ENCODE measurements at places on chromosomes 6 and 20.

DNA sequence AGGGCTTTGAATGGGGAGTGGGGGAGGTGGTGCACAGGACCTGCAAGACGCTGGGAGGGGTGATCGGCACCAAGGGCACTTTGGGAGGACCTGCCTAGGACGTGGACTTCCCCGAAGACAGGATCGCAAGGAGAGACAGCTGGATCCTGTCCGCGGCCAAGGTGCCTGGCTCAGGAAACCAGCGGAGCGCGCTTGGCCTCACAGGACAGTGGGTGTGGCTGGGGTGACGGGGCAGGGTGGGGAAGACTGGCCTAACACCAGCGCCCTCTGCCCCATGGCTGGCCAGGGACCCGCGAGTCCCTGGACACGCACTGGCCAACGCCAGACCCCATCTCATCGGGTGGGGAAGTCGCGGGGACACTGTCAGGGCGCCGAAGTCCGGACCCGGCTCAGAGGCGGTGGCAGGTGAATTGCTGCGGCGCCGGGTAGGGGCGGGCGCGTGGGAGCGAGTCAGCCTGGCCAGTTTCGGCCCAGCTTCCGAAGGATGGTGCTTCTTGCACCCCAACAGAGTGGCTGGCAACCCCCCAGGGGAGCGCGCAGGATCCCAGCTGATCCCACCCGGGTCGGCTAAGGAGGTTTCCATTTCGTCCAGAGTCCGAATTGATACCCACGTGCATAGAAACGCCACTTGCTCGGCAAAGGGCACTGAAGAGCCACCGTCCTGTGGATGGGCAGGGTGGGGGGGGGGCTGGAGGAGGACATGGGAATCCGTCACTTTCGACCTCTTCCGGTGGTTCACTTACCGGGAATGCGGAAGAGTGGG is 785 bp upstream of the THBD start:
- peak; percentile 80 for DNase-seq

- no peak for DNase-seq
Measured at GRCh38 chr6:155628306-155628705, 172.7 kb upstream of the NOX3 start.

DNA sequence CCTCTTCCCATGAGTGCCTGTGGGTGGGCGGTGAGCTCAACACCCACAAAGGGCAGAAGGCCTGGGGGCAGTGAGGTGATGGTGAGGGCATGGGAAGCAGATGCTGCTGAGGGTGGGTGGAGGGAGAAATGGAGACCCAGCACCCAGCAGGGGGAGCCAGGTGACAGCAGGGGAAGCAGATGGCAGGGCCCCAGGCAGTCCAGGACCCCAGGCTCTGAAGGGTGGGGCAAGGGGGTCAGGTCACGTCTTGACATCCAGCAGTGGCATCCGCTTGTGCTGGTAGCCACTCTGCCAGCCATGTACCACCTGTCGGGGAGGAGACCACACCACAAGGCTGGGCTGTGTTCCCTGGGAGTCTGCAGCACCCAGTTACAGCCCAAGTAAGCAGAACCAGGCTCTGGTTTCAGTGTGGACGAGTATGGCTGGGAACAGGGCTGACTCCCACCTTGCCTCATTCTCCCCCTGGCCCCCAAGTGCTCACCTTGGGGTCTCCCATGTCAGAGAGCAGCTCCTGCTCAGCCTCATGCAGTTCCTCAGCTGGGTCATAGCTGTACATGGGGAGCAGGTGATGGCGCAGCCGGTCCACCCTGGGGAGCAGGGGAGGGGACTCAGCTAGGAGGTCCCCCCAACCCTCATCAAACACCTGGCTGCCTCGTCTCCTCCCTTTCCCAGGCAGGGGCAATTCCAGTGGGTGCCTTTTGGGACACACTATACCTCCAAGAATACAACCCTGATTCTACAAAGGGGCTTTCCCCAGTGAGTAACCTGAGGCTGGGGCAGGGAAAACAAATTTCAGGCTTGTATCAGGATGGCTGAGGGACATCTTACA is 2.0 kb downstream of the SMIM29 start:
- peak; percentile 89 for DNase-seq

- no peak for DNase-seq
Measured at GRCh38 chr20:19511931-19512330, 246.1 kb upstream of the RIN2 start.

GRCh38 chr6:164898412-164898811 is 411.0 kb downstream of the C6orf118 start:
- DNase-seq = no peak

GRCh38 chr6:170344631-170345576 is 38.3 kb downstream of the FAM120B start:
- DNase-seq = peak; percentile 74

GRCh38 chr6:125678601-125679000 is 70.8 kb upstream of the HEY2 start:
- DNase-seq = no peak

DNA sequence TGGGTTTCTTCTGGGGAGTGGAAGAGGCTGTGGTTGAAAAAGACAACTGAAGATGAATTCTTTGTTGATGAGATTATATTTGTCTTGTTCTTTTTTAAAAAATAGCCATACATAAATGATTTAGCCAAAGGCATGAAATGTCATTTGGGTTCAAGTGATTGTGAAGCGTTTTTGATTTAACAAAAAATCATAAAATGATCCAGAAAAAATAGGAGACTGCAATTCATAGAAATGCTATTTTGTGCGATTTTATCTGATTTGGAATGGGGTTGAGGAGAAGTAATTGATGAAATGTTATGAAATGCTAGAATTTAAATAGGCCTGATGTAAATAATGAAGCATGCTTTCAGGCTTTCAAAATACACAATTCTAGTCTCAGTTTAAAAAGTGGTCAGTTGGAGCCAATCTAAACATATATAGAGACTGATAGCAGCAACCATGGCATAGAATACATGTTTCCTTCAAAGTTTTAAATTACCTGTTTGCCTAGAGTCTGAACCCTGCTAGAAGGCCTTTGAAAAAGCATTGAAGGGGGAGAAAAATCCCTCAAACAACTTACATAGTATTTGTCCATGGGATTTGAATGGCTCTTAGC is 21.8 kb downstream of the PFDN4 start:
- DNase-seq = peak; percentile 19

- peak; percentile 73 for DNase-seq
Measured at GRCh38 chr6:148671085-148671484, 75.7 kb upstream of the UST start.

DNA sequence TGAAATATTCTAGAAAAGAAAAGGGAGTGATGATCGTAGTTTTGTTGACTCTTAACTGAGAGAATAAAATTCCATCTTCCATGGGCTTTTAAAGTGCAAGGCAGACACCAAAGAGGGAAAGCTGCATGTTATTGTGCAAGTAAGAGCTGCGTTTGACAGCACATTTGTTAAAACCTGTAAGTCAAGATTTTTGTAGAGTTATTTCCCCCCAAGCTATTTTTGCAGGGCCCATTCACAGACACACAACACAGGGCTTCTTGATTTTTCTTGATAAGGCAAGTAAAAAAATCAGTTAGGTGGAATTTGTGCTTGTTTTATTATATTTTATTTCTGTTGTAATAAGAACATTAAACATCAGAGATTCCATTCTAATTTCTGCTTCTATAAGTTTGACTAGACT is 13.8 kb downstream of the CFAP206 start:
- no peak for DNase-seq

GRCh38 chr6:144335311-144335861 is 50.3 kb downstream of the UTRN start:
- no peak for DNase-seq

GRCh38 chr6:168837254-168838036 is 396.5 kb downstream of the SMOC2 start:
- no peak for DNase-seq

DNA sequence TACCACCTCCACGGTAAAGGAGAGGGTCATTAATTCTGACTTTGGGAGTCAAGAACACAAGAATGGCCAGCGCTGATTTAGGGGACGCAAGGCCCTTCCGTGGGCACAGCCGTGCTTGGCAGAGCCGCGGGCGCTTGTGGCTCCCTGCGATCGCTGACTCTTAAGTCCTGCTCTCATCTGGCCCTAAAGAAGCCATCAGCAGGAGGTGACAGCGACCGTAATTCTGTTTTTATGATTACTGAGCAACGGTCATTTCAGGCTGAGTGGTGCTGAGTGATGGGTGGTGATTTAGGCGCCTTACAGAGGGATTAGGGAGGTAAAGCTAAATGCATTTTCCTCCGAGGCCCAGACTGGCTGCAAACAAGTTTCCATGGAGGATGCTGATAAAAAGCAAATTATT is 364.6 kb upstream of the SULF2 start:
- DNase-seq = no peak

- DNase-seq = no peak
Measured at GRCh38 chr6:18343741-18344140, 43.4 kb upstream of the RNF144B start.

- DNase-seq = no peak
Measured at GRCh38 chr6:382883-383810, 8.4 kb upstream of the IRF4 start.

- DNase-seq = no peak
Measured at GRCh38 chr6:139448051-139448649, 73.7 kb upstream of the CITED2 start.

- DNase-seq = peak; percentile 96
Measured at GRCh38 chr20:44909872-44910689, at the start of gene PABPC1L. PABPC1L (plus strand) TSS chr20:44910060; CDS start chr20:44910144, 84 bp downstream.

- no peak for DNase-seq
Measured at GRCh38 chr6:122651604-122652003, 41.4 kb downstream of the PKIB start.

- peak; percentile 46 for DNase-seq
Measured at GRCh38 chr6:35088281-35089215, 52.6 kb downstream of the TCP11 start.

- no peak for DNase-seq
Measured at GRCh38 chr6:157020398-157020797, 243.2 kb downstream of the ARID1B start.

DNA sequence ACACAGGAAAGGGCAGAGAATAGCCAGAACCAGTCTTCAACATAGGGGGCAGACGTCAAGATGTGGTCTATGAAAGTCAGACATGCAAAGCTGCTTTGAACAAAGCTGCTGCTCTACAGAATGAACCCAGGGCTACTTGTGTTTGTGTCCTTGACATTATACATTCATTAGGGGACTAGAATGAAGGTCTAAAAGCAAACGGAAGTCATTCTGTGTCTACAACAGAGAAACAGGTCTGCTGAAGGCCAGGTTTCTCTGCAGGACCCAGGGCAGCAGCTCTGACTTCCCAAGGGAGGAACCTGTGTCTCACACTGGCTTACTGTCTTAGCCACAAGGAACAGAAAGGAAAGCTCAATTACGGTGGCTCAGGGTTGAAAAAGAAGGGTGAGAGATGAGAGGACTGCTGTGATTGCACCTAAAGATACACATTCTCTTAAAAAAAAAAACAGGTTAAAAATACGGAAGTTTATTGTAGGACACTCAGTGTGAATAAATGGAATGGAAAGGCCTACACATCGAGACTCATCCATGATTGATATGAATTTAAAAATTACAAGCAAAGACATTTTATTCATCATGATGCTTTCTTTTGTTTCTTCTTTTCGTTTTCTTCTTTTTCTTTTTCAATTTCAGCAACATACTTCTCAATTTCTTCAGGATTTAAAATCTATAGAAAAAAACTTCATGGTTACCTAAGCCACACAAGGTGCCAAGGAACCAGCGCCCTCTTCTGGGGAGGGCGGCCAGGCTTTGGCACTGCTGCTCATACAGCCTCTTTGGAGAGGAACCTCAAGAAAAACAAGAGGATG is 6.7 kb downstream of the PSMA7 start:
- peak; percentile 89 for DNase-seq

DNA sequence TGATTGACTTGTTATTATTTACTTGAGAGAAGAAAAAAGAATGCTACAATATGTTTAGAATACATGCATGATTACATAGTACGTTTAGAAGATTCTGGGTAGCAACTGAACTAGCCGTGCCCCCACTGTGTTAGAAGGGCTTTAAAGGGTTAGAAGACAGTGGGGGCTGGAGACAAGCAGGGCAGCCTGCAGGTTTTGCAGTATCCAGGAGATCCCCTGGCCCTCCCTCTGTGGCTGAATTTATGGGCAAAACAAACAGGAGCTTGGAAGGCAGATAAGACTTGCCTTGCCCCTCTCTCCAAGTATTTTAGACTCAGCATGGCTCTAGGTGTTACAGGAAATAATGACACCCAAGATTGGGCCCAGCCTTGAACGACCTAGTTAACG is 179.2 kb downstream of the CLIC5 start:
- DNase-seq = no peak

DNA sequence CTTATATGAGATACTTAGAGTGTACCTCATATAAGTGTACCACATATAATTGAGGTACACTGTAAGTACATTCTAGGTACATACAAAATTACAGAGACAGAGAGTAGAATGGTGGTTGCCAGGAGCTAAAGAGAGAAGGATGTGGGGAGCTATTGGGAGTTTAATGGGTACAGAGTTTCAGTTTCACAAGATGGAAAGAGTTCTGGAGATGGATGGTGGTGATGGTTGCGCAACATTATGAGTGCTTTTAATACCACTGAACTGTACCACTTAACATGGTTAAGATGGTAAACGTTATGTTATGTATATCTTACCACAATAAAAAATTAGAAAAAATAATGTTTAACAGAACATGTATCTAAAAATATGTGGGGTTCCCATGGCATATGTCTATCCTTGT is 69.4 kb downstream of the PRND start:
- DNase-seq = no peak

DNA sequence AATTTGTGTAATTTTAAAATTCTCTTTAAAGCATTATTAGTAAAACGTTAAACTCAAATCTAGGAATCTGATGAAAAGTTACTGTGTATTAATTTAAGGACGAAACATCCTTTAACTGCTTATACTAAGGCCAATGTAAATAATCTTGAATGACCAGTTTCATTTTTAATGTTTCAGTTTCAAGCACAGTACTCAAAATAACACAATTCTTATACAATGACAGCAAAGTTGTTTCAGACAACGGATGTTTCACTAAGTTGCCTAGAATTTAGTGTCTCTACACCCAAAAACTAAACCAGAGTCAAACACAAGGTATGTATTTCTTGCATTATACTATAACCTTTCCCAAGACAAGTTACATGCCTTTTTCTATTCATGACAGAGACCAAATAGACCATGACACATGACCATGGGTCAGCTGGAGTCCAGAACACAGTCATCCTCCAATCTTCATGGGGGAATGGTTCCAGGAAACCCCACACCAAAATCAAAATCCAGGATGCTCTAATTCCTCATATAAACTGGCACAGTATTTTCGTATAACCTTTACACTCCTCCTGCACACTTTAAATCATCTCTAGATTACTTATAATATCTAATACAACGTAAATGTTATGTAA is 7.7 kb downstream of the PHIP start:
- DNase-seq = no peak

GRCh38 chr20:34755367-34755766 is 51.2 kb downstream of the TP53INP2 start:
- no peak for DNase-seq

DNA sequence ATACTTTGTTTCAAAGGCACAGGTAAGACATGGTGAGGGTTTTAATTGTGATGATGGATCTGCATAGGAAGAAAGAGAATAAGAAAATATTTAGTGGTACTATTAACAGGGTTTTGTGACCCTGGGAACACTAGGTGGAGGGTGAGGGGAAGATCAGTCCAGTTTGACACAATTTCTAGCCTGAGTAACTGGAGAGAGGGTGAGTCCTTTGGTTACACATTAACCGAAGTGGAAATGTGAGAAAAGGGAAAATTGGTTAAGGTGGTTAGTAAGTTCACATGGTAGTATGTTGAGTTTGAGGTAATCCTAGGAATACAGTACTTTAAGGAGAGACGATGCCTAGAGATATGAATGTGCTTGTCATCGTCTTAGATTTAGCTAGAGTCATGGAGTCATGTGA is 54.8 kb upstream of the POU3F2 start:
- no peak for DNase-seq

Data from endodermal cell (in vitro differentiated cells).